Spleen (tissue), 13 donors: ENCODE measurements at places on chromosomes 4 and X. TPM values are rescaled to one million over a fixed set of nuclear protein-coding genes. Genes with fewer than 3 reads are reported as not detected.
A peak's percentile ranks its signal among the peaks of the same experiment; 100 is the strongest.

DNA sequence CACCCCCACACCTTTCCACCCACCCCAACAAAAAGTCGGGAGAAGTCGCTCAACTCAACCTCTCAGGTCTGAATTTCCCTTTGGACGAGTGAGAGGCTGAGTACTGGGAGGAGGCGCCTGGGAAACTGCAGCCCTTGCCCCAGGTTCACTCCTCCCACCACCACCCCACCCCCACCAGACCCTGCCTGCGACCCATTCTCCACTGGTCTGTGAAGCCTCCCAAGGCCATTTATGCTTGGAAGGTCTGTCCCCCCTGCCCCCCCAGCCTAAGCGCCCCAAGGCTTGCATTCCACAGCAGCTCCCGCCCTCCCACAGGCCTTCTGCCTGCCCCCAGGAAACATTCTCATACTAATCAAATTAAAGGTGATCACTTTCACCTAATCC lies 27.2 kb downstream of the ELF4 start:
- DNase-seq, result no peak
- H3K4me1 ChIP-seq, result peaks cover 41% of the 10 kb centered on the region
- no peak overlapping the region for H3K4me3 ChIP-seq
- H3K27me3 ChIP-seq, result no peaks in the 10 kb centered on the region
- no peak overlapping the region for H3K27ac ChIP-seq
- no peaks in the 10 kb centered on the region for H3K36me3 ChIP-seq

ADH1A gene
- total RNA-seq, result not detected

GRCh38 chrX:100609591-100609990 lies 24.9 kb downstream of the TNMD start:
- peaks cover 4% of the 10 kb centered on the region for H3K4me1 ChIP-seq
- H3K36me3 ChIP-seq, result no peaks in the 10 kb centered on the region
- H3K27me3 ChIP-seq, result no peaks in the 10 kb centered on the region
- no peak overlapping the region for H3K27ac ChIP-seq
- no peak overlapping the region for H3K4me3 ChIP-seq

GRCh38 chr4:183132865-183133264 lies 33.8 kb downstream of the WWC2 start:
- H3K4me3 ChIP-seq, result no peak overlapping the region
- H3K27ac ChIP-seq, result no peak overlapping the region
- H3K4me1 ChIP-seq, result no peaks in the 10 kb centered on the region
- H3K27me3 ChIP-seq, result no peaks in the 10 kb centered on the region
- H3K36me3 ChIP-seq, result no peaks in the 10 kb centered on the region

DNA sequence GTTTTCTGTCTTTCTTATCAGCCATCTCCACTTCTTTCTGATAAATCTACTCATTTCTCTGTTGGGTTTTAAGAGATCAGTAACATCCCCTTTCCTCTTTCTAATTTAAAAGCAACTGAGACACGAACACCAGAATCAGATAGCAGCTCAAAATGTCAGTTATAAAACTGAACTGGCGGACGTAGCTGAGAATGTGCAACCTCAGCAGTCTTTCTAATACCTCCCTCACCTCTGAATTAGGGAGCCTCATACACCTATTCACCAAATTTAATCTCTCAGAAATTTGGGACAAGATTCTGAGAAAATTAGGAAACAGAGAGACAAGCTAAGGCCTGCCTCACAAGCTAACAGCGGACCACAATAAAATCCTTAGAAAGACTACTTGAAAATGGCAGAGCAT lies 52.0 kb upstream of the ACSL4 start:
- no peak overlapping the region for H3K27ac ChIP-seq
- H3K36me3 ChIP-seq, result no peaks in the 10 kb centered on the region
- no peaks in the 10 kb centered on the region for H3K4me1 ChIP-seq

GRCh38 chr4:138805736-138806135 lies 209.8 kb upstream of the NOCT start:
- H3K4me1 ChIP-seq, result no peaks in the 10 kb centered on the region
- H3K36me3 ChIP-seq, result no peaks in the 10 kb centered on the region
- H3K4me3 ChIP-seq, result no peak overlapping the region
- H3K27me3 ChIP-seq, result no peaks in the 10 kb centered on the region
- no peak overlapping the region for H3K27ac ChIP-seq

DNA sequence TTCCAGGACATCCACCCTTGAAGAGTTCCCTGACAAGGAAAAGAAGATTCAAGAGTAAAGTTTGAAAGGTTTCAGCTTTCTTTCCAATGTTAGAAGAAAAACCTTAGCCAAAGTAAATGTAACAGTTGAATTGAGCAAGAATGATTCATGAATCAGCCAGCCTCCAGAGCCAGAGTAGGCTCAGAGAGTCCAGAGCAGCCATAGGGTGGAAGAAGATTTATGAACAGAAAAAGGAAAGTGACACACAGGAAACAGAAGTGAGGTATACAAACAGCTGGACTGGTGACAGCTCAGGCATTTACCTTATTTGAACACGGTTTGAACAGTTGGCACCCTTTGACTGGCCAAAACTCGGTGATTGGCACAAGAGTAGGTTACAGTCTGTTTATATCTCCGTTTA lies 63.2 kb downstream of the QDPR start:
- no peaks in the 10 kb centered on the region for H3K27me3 ChIP-seq
- H3K27ac ChIP-seq, result no peak overlapping the region
- no peaks in the 10 kb centered on the region for H3K4me1 ChIP-seq
- no peak for DNase-seq
- H3K36me3 ChIP-seq, result no peaks in the 10 kb centered on the region
- H3K4me3 ChIP-seq, result no peak overlapping the region

DNA sequence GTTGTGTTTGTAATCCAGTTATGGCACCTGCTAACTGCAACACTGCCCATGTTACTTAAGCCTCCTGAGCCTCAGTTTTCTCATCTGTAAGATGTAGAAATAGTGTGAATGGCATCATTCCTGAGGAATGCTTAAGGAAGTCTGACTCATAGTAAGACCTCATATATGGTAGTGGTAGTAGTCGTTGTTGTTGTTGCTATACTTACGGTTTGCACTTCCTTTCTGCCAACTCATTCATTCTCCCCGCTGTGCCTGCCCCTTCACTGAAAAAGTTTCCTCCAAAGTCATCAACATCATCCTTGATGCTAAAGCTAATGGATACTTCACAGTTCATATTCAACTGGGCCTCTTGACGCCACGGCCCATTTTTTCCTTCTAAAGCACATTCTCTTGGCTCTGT lies 54.2 kb upstream of the SPANXN3 start:
- DNase-seq, result no peak
- no peak overlapping the region for H3K4me3 ChIP-seq
- no peaks in the 10 kb centered on the region for H3K36me3 ChIP-seq

GRCh38 chr4:93764639-93765246 lies 63.8 kb upstream of the ATOH1 start:
- no peaks in the 10 kb centered on the region for H3K36me3 ChIP-seq
- no peak for DNase-seq
- no peak overlapping the region for H3K4me3 ChIP-seq
- no peaks in the 10 kb centered on the region for H3K4me1 ChIP-seq
- peaks cover 5% of the 10 kb centered on the region for H3K27me3 ChIP-seq

CT45A7 gene
- total RNA-seq, result not detected

DNA sequence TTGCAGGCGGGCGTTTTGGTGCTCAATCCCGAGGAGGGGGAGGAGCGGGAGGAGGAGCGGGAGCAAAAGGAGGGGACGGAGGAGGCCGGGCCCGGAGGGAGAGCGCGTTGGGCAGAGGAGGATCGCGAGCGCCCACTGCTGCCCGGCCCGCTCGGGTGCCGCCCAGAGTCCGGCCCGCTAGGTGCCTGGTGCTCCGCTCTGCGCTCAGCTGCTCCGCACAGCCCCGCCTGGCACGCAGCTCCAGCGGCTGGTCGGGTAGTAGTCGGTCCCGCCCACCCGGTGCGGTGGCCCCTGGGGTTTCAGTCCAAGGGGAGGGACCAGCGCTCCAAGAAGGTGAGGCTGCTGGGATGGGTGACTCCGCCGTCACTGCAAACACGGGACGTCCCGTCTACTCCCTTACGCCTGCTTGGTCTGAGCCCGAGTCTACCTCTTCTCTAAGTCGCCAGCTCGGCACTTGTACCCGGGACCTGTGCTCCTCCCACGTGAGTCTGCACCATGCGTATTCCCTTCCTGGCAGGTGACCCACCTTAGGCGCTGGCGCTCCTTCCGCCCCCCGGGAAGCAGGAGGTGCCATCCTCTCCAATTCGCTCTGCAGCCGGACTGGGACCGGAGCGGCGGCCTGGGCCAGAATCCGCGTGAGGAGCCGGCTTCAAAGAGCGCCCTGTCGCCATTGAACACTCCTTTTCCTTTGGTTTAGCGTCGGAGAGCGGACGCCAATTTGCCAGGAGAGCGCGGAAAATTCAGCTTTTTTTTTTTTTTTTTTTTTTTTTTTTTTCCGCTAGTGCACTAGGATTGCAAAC lies 405 bp upstream of the HS3ST1 start:
- H3K4me3 ChIP-seq, result peak overlapping the region; percentile 67
- no peaks in the 10 kb centered on the region for H3K36me3 ChIP-seq
- DNase-seq, result peak; percentile 95
- H3K4me1 ChIP-seq, result peaks cover 74% of the 10 kb centered on the region
- H3K27me3 ChIP-seq, result no peaks in the 10 kb centered on the region
- peak overlapping the region; percentile 79 for H3K27ac ChIP-seq

DNA sequence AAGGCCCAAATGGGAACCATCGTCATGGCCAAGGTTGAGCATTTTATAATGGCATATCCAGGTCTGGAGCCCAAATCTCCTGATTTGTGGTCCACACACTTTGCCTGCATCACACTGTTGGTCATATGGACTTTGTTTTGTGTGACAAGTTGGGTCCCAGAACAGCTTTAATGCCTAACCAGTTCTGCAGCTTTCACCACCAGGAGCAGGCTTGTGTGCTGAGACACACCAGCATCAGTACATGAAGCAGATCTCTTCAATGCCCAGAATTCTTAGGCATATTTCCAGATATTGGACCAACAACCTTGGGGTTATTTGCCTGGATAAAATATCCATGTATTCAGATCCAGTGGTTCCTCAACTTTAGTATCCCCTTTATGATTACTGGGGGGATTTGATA lies 371.3 kb downstream of the FBXW7 start:
- no peaks in the 10 kb centered on the region for H3K4me1 ChIP-seq
- no peak overlapping the region for H3K27ac ChIP-seq
- no peaks in the 10 kb centered on the region for H3K36me3 ChIP-seq
- DNase-seq, result no peak

GRCh38 chr4:105637408-105638176 lies 70.9 kb downstream of the INTS12 start:
- no peaks in the 10 kb centered on the region for H3K27me3 ChIP-seq
- no peaks in the 10 kb centered on the region for H3K36me3 ChIP-seq
- DNase-seq, result peak; percentile 79

CTAG1A gene
- not detected for total RNA-seq

RASL11B gene
- total RNA-seq, result 49.7 TPM

GRCh38 chr4:21476757-21477156 lies 471.8 kb downstream of the KCNIP4 start:
- no peak overlapping the region for H3K27ac ChIP-seq
- H3K36me3 ChIP-seq, result no peaks in the 10 kb centered on the region
- H3K4me3 ChIP-seq, result no peak overlapping the region
- H3K4me1 ChIP-seq, result no peaks in the 10 kb centered on the region

ARMCX5 gene
- total RNA-seq, result 9.2 TPM

SGCB gene
- total RNA-seq, result 15.5 TPM
